ENCODE measurements at places on chromosomes 16 and 17.

DNA sequence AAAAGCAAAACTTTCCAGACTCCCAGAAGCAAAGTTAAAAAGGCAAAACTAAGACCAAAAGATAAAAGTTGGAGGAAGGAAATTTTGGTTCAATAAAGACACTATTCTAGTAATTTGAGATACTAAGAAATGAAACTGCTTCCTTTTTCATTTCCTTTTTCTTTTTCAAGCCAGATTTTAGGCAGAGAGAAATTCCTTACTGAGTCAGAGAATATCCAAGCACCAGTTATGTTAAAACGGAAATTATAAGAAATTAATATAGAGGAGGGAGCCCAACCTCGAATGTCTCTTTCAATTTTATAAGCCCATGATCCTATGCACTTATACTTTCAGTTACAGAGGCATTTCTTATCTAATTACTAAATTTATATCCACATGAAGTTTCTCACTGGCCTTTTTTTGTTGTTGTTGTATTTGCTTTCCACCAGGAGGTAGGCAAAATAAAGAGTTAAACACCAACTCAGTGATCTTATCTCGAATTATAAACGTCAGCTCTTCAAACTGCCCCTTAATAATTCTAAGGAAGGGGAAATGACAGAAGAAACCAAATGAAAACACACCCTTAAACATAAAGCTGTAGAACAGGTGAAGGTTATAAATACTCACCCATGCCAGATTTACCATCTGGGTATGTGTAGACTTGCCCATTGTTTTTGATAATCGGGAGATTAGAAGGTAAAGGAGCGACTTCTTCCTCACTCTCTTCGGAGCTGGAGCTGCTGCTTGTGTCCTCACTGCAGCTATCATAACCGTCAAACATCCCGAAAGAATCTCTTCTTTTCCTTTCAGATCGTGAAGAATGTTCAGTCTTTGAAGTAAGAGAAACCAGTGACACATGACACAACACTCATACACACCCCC is 35.2 kb downstream of the MBTD1 start:
- DNase-seq = no peak

DNA sequence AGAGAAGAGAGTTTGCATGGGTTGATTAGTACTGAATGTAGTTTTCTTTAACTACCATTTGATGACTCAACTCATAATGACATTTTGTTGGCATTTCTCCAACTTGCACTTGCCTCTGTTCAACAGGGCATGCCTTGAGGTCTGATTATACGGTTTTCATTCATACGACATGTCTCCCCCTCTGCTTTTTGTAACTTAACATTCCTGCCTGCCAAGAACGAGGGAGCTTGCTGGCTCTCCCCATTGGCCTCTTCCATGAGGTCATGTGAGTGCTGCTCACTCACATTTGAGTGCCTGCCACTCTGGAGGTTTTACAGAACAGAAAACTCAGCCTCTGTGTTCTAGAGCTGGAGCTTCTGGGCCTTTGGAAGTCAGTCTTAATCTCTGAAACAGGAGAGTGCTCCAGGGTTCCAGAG is 19.7 kb downstream of the MAP2K6 start:
- no peak for DNase-seq

GRCh38 chr16:67156143-67156844 is 3.4 kb downstream of the TRADD start:
- no peak for DNase-seq

DNA sequence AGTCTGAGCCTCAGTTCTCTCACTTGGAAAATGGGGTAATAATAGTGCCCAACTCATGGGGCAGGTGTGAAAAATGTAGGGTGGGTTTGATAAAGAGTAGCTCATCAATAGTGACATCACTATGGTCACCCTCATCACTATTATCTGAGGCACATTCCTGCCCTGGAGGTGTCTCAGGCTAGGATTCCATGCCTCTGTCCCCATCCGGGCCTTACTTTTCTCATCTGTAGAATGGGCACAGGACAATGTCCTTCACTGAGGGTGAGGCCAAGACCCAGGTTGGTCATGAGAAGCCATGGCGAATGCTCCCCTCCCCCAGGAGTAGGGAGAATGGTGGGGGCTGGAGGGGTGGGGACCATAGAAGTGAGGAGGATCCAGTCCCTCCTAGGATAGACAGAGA is 30.5 kb downstream of the MYO15A start:
- DNase-seq = no peak

DNA sequence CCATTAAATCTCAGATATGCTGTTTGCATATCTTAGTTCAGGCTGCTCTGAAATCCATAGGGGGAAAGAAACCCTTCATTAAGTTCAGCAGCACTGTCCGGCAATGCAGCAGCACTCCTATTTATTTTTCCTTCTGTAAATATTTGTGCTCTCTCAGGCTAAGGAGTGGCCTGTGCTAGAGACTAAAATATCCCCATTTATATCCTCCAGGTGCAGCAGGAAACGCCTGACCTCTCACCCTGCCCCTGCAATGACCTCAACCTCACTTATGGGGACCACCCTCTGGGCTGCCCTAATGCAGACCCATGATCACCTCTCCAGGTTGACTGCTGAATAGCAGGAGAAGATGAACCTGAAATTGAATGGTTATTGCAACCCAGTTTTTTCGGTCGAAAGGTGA is 165.0 kb upstream of the ELAC2 start:
- DNase-seq = no peak

- no peak for DNase-seq
Measured at GRCh38 chr17:73203135-73203787, 10.4 kb downstream of the COG1 start.

DNA sequence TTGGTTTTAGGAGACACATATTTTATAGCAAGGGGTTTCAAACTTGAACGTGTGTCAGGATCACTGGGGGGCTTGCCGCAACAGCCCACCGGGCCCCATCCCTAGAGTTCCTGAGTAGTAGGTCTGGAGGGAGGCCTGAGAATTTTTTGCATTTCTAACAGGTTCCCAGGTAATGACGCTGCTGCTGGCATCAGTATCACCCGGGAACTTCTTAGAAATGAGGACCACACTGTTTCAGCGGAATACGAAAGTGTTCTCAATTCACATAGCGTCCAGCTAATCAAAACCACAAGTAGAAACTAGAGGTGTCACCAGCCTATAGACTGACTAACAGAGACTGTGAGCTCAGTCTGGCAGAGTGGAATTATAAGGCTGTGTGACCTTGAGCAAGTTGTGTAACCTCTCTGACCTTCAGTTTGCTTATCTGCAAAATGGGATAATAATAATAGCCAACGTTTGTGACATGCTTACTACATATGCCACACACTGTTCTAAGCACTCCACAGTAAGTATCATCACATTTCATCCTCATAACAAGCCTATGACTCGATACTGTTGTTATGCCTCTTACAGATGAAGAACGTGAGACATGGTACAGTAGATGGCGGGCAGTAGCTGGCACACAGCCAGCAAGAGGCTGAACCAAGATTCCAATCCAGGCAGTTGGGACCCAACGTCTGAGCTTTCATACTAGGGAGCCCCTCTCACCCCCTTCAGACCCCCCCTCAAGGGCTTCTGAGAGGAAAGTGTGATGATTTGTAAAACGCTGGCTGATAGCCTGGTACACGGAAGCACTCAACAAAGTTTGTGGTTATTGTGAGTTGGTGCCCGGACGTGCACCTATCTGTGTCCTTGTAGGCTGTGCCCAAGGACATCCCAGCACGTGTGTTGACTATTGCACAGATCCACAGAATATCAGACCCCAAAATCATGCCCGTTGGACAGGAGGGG is 4.6 kb upstream of the ICAM2 start:
- DNase-seq = no peak

GRCh38 chr17:64653325-64653984 is 8.7 kb downstream of the SMURF2 start:
- DNase-seq = no peak

DNA sequence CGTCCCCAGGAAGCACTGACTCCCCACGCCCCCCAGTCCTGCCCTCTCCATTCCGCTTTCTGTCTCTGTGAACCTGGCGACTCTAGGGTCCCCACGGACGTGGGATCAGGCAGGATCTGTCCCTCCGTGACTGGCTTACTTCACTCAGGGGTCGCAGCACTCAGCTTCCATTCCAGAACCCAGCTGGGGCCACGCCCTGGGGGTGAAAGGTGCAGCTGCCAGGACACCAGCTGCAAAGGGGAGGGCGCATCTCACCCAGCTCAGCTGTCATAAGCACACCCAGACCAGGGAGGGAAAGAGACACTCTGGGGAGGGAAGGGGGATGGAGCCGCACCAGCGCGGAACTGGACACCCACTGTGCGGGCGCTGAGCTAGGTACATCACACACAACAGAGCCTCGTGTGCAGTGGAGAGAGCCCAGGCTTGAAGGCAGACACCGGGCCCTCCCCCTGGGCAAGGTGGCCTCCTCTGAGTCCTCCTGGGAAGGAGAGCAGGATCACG is 18.5 kb upstream of the HEXD start:
- no peak for DNase-seq
